ENCODE measurements at places on chromosomes 2 and 18.

GRCh38 chr2:43300781-43301583 is 74.6 kb upstream of the ZFP36L2 start:
- peak; percentile 33 for DNase-seq

DNA sequence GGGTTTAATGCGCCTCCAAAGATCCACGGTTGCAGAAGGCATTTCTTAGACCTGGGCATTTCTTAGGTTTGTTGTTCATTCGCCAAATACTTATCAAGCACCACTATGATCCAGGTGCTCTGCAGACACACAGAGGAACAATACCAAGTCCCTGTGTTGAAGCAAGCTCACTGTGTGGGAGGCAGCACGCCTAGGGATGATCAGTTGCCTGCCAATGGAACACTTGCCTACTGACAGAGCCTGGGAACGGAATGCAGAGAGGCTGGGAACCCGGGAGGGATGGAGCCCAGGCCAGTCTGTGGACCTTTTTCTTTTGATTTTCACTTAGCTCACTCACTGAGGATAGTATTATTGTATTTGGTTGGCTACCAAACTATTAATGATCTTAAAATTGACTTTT is 1.9 kb upstream of the GRP start:
- no peak for DNase-seq

GRCh38 chr2:128690431-128690830 is 371.8 kb upstream of the HS6ST1 start:
- no peak for DNase-seq

DNA sequence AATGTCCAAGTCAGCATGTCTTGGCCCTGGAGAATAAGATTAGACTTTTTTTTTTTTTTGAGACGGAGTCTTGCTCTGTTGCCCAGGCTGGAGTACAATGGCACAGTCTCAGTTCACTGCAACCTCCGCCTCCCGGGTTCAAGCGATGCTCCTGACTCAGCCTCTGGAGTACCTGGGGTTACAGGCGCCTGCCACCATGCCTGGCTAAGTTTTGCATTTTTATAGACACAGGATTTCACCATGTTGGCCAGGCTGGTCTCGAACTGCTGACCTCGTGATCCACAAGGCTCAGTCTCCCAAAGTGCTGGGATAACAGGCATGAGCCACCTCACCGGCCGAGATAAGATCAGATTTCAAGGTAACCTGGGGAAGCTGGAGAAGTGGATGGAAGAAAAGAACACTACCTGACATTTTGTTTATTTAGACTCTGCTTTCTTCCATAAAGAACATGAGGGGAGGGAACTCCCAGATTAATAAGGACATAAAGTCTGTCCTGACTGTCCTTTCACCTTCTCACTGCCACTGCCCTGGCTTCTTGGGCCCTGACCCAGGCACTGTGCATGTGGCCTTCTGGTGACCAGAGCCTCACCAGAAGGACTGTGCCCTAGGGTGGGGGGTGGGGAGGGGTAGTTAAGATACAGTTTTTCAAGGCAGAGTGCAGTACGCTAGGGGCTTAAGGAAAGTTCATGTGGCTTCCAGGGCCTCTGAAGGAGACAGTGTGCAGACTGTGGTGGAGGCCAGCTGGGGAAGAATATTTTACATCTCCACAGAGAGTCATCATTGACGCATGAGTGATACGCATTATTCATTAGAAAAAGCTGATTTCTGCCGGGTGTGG is 4.8 kb upstream of the IMPA2 start:
- DNase-seq = no peak
